ENCODE measurements at places on chromosomes 13 and 19. TPM values are rescaled to one million over a fixed set of nuclear protein-coding genes. Genes with fewer than 3 reads are reported as not detected.

ZNF835 gene
- 7.0 TPM for total RNA-seq

FFAR2 gene
- total RNA-seq = 0.15 TPM

SBK2 gene
- total RNA-seq = not detected

ADGRE3 gene
- not detected for total RNA-seq

- no peak for DNase-seq
Measured at GRCh38 chr13:47413112-47413511, 516.3 kb upstream of the HTR2A start.

GRCh38 chr13:80166352-80166751 lies 174.6 kb downstream of the SPRY2 start:
- no peak for DNase-seq

DNA sequence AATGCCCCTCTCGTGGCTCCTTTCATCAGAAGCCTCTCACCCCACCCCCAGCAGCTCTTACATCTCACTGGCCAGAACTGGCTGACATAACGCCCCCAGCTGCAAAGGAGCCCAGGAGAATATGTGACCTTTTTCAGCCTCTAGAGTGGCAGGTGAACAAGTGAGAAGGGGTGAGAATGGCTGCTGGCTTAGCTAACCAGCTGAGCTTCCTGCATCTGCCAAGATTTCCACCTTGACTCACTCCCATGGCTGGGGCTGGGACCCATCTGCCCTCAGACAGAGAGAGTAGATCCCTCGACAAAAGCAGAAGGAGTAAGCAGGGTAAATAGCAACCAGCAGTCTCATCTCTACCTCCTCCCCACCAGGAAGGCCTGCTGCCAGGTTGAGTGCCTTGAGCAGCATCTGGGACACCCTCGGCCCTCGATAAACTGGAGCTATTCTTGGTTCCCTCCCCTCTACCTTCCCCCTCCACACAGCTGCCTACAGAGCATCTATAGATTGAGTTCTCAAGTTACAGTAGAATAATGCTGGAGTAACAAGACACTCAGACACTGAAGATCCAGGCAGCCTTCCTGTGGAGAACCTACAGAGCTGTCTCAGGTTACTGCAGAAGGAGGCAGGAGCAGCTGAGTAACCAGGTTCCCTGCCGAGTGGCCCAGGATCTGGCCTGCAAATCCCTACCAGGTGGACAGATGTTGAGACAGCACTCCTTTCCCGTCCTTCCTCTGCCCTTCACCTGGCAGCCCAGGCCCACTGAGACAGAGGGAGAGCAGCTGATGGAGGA lies 15.5 kb downstream of the KASH5 start:
- DNase-seq = no peak

- no peak for DNase-seq
Measured at GRCh38 chr19:54420383-54421168, 5.3 kb downstream of the TTYH1 start.

DNA sequence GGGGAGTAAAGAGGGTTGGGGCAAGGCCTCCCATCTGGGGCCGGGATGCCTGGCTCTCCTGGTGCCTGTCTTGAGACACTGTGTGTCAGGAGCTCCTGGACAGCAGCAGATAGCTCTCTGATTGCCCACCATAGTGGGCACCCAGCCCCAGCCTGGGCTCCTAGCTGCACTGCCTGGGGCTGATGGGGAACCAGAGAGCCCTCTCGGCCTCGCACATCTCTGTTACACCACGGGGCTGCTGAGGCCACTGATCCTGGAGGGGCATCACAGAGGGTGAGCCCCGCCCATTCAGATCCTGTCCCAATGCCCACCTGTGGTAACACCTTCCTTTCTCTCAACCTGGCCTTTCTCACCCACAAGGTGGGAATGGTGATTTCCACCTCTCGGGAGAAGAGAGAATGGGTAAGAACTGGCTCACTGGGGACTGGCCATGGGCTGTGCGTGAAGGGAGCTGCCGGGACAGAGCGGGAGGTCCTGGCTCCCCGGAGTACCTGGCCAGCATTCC lies 135.9 kb downstream of the URI1 start:
- DNase-seq = no peak

GRCh38 chr19:45136507-45137178 lies 24.1 kb downstream of the NKPD1 start:
- no peak for DNase-seq

- no peak for DNase-seq
Measured at GRCh38 chr19:2719920-2720776, 1.0 kb downstream of the DIRAS1 start.

DNA sequence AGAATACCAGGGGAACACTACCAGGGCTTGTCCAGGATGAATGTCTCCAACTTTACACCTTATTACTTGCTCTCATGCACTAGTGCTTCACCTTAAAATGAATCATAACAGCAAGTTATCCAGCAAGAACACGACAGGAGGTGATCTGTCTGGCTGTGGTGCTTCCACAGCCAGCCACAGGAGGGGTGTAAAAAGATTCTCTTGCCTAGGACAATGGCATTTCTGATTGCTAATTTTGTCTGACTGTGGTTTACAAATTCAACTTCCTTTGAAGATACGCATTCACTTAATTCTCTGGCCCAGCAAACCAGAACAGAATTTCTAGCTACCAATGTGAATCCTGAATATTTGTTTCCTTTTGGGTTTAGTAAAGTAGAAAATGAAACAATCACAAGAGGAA lies 23.1 kb upstream of the COG3 start:
- DNase-seq = no peak

GRCh38 chr19:13906521-13906904 lies 512 bp downstream of the CC2D1A start:
- DNase-seq = no peak

GRCh38 chr13:64457976-64458375 lies 2772.2 kb downstream of the PCDH9 start:
- no peak for DNase-seq

DNA sequence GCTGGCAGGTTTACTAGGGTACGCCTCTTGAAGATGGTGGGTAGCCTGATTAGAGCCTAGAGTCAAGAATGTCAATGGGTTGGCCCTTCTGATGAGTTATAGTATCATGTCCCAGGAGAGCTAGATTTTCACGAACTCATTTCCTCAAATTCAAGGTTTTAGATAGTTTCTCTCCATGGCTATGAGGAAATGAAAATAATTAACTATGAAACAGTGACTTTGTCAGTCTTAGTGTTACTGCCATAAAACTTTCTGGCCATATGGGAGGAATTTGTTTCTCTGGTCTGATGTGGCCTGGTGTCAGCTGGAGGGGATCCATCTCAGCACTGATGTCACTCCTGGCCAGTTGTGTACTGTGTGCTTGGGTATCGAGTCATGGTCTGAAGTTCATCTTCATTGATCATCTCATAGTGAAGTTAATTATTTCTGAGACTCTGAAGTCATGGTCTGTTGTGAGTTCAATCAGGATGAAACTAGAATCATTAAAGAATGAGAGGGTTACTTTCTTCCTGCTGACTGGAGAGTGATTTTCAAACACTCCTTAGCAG lies 49.4 kb upstream of the TNFSF11 start:
- no peak for DNase-seq

GRCh38 chr19:778910-779653 lies 18.2 kb upstream of the PTBP1 start:
- no peak for DNase-seq

DNA sequence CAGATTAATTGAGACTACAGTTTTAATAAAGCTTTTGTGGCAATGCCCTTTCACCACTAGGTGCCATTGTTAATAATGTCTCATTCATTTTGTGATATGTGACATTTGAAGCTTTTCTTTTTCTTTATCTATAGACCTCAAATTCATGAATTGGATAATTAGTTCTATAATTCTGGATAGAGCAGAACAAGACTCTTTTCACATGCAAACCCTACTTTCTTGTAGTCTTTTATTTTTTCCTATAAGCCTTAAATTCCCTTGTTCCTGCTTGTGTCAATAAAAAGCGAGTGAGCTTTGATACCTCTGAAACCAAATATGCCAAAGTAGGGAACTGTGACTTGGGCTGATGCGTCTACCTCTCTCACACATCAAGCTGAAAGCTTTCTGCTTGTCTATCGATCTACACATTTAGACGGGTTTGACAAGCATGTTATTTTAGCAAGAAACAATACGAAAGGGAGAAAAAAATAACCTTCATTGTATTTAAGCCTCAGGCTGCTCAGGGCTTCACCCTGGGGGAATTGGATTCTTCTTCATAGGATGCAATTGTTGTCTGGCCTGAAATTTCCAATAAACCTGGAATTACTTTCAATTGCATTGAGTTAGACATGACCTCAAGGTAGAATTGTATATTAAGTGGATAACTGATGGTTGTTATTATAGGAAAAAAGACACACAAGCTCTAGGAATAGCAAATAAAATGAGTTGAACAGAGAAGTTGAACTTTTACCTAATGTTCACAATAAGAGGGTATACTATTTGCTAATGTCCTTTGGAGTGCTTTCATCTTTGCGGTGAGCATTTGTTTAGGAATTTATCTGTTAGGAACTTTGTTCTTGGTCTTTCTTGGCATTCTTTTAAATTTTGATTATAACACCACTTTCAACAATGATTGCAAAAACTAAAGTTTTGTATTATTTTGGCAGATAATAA lies 1150.2 kb upstream of the PCDH9 start:
- no peak for DNase-seq

GRCh38 chr19:8185343-8186068 lies 23.7 kb upstream of the CERS4 start:
- no peak for DNase-seq

- no peak for DNase-seq
Measured at GRCh38 chr13:99968521-99969452, 2.8 kb downstream of the ZIC5 start.

DNA sequence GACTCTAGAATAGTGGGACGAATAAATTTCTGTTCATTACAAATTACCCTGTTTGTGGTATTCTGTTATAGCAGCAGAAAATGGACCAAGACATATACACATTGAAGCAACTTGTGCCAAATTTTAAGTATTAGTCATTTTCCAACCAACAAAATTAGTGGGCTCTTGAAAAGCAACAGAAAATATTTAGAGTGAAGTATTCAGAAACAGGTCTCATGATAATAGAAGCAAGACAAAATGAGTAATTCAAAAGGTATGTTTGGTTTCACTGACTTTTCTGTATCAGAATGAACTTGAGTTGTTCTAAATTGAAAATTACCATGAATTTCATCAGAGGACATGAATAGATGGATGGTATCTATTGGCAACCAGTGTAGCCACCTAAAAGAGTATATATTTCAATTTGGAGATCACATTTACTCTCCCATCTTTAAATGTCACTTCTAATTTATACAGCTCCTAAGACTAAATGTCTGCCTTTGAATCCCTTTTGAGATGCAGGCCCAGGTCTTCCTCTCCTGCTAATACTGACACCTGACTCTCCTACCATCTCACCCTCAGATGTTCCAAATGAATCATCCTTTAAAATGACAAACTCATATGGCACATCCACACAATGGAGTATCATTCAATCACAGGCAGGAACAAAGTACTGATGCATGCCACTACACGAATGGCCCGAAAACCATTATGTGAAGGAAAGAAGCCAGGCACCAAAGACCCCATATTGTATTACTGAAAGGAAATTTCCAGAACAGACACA lies 40.7 kb upstream of the DOCK9 start:
- DNase-seq = no peak

GRCh38 chr13:28324181-28324789 lies 170.6 kb downstream of the FLT1 start:
- DNase-seq = no peak

DNA sequence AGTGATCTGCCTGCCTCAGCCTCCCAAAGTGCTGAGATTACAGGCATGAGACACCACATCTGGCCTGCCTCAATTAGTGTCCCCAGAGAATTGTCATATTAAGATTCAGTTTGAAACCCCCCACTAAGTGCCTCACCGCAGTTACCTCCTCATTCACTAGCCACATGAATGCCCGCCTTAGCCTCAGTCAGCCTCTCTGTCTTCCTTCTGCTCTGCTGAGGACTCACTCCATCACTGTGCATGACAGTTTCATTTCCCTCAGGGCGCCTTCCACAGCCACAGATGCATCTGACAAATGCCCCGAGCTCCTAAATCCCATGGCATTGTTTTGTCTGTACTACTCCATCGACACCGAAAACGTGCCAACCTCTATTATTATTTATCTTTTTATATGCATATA lies 23.3 kb downstream of the MIPEP start:
- no peak for DNase-seq

DNA sequence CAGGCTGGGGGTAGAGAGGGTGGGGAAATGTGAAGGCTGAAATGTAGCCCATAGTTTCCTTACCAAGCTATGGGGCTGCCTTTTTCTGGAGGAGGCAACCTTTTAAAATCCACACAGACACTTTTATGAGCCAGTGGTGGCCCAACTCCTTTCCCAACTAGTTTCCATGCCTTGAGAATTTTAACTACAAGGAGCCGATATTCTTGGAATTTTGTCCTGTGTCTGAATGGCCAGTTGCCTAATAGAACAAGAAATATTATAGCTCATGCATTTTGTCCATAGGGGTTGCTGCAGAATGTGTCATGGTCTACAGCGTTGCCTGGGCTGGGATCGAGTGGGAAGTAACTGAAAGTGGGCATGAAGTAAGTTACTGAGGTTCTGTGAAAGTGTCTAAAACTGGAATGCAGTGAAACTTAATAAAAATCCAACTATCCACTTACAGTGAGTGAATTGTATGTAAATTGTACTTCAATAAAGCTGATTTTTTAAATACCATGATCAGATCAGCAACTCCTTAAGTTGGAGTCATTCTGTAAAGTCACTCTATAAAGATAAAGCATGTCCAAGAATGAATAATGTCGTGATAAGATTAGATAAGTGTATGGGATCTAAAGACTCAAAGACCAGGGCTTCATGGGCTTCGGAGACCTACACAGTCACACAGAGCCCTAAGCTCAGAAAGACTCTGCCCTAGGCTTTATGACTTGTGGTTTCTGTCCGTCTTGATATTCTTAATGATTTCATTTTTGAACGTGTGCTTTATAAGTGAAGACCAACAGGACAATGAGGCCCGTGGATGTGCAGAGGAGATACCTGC lies 122.6 kb upstream of the FNDC3A start:
- DNase-seq = no peak

- DNase-seq = no peak
Measured at GRCh38 chr13:33494596-33495204, 209.1 kb upstream of the STARD13 start.

DNA sequence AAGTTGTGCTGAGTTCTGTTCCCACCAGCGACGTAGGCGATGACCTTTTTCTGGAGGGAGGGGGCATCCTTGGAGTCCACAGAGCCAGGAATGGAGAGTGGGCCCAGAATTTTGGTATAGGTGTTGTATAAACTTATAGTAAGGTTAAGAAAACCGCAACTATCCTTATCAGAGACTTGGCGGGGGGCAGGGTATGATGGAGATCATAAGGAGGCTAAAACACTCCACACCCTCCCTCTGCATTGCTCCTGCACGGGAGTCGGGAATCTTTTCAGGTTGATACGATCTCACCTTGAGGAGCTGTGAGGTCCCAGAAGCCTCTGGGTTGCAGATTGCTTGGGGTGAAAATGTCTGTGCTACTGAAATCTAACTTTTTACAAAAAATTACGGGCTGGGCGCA lies 6.3 kb upstream of the CEACAM19 start:
- DNase-seq = no peak

GRCh38 chr19:50972795-50973376 lies 3.5 kb upstream of the KLK6 start:
- DNase-seq = no peak

- no peak for DNase-seq
Measured at GRCh38 chr13:75467040-75467728, 14.8 kb downstream of the TBC1D4 start.

Measured in breast epithelium (tissue), 4 donors.